Left cardiac atrium (tissue), 4 donors: ENCODE measurements at places on chromosomes 12 and 14. TPM values are rescaled to one million over a fixed set of nuclear protein-coding genes. Genes with fewer than 3 reads are reported as not detected.

The FAR2 gene
- 6.2 TPM for total RNA-seq

The PPP1R1A gene
- total RNA-seq: 71.0 TPM

The BIN2 gene
- 4.0 TPM for total RNA-seq

The GLT1D1 gene
- total RNA-seq: 0.50 TPM

DNA sequence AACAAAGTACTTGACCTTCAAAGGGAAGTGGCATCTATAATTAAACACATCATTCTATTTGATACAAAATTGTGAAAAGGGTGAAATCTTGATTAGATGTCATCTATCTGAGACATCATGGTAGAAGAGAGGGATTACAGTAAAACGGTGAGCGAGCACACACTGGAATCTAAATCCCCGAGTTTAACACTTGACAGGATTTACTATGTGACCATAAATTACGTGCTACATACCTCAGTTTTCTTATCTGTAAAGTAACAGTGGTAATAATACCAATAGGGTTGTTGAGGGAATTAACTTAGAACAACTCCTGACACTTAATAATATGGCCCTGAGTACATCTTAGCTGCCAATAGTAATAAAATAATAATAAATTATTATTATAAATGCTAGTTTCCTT is 13.3 kb downstream of the USP44 start:
- DNase-seq: no peak

DNA sequence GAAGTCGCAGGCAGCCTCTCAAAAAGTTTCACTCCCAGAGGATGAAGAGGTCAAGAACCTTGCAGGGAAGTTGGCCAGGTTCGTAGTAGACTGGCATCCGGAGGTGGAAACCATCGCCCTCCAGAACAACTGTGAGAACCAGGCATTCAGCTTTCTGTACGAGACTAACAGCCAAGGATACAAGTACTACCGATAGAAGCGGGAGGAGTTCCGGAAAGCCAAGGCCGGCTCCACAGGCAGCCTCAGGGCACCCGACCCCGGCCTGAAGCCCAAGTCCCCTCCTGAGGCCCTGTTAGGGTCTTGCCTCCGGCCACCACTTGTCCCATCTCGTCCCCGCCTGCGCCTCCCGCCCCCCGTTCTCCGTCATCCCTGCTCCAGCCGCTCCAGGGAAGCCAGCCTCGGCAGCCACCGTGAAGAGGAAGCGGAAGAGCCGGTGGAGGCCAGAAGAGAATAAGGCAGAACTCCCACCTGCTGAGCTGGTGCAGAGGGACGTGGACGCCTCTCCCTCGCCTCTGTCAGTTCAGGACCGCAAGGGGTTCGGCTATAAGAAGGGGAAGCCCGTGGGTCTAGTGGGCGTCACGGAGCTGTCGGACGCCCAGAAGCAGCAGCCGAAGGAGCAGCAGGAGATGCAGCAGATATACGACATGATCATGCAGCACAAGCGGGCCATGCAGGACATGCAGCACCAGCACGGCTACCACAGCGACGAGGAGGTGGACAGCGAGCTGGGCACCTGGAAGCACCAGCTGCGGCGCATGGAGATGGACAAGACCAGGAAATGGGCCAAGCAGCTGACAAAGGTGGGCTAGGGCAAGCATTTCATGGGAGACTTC is 366.8 kb upstream of the ATXN7L3B start:
- DNase-seq: no peak
